Activated T-cell treated with anti-CD3 and anti-CD28 coated beads for 4 hours (primary cell): ENCODE measurements at places on chromosomes 4 and X.
A peak's percentile ranks its signal among the peaks of the same experiment; 100 is the strongest.

- peak; percentile 14 for DNase-seq
Observed at GRCh38 chrX:1205681-1206611, 6.5 kb downstream of the CRLF2 start.

DNA sequence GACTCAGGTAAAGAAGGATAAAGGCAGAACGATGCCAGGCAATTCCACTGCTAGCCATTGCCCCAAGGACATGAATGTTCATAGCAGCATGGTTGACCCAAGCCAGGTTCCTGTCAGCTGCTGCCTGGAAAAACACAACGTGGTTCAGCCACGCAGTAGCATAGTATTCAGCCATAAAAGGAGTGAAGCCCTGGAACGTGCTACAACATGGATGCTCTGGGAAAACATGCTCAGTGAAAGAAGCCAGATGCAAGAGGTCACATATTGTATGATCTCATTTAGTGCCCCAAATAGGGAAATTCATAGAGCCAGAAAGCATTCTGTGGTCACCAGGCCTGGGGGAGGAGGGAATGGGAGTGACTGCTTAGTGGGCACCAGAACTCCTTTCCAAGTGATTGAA lies 129.8 kb downstream of the GPR143 start:
- no peak for DNase-seq

GRCh38 chrX:18733287-18733686 lies 25.8 kb downstream of the PPEF1 start:
- no peak for DNase-seq

DNA sequence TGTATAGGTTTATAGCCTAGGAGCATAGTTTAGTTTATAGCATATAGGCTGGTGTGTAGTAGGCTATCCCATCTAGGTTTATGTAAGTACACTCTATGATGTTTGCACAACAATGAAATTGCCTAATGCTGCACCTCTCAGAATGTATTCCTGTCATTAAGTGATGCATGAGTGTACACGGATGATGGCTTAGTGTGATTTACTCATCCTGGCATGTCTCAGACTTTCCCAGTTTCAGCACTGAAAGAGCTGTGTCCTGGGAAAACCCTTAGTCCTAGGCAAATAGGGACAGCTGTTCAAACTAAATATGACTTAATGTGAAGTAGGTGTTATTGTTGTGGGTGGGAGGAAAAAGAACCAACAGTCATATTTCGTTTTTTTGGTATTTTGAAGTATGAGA lies 264.9 kb upstream of the MAGEB18 start:
- DNase-seq, result no peak

DNA sequence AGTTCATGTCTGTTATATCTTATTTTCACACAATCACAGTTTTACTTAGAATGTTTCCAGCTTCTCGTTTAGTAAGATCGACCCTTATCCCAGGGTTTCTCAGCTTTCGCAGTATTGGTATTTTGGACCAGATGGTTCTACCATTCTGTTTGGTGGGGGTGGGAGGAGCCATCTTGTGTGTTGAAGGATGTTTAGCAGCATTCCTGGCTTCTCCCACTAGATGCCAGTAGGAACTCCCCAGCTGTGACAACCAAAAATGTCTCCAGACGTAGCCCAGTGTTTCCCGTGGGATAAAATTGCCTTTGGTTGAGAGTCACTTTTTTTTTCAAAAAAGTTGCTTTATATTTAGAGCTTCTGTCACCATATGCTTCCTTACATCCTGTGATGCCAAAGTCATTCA lies 90.9 kb upstream of the TLR2 start:
- DNase-seq, result no peak
